ENCODE measurements at places on chromosomes 5 and 9. TPM values are rescaled to one million over a fixed set of nuclear protein-coding genes. Genes with fewer than 3 reads are reported as not detected.

DNA sequence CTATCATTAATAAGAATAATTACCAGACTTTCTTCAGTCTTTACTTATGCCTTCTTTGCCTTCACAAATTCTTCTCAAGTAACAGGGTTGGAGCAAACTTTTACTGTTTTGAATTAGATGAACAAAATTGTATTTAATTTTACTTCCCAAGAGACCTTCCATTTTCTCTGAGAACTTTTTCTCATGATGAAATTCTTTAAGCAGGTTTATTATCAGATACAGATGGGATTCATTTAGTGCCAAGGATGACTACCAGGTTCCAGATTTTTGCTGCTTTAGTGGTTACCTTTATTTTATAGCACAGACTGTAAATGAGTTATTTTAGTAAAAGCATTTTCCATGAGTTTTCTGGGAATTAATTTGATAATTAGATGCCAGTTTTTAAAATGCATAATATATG, 125.1 kb downstream of the GDNF start:
- no peak for DNase-seq

DNA sequence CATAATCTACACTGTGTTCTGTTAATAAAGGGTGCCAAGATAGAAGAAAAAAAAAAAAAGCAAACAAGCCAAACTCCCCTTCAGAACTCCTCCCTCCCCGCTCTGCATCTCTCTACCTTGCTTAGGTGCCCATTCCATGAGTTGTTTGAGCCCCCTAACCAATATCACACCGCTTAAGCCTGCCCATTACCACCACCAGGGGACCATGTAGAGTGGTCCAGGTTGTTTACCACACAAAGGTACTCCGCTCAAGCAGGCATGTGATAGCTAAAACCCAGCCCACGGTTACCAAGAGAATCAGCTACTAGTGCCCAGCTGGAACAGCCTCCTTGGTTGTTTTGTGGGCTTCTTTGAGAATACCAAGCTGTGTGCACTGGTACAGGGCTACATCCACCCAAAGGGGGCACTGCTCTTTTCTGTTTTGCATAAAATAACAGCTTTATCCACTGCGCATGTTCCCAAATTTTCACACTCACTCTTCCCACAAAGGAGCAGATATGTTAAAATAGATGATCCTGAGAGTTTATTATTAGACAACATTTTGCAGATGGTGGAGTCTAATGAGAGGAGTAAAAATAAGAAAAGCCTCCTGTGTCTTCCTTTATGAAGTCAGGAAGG, 304.1 kb downstream of the DEPDC1B start:
- no peak for DNase-seq

DNA sequence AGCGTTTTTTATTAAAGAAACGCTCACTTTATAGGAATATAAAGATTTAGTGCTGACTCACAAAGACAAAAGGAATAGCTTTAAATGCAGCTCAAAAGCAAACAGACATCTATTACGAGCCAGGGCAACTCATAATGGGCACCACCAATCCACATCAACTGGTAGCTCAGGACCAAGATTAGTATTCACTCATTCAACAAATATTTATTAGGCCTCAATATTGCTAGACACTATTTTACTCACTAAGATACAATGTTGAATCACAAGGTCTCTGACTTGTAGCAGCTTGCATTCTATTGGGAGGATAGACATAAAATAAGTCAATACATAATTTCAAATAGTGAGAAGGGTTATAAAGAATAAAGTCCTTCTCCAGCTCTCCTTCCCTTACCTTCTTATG, 8.0 kb upstream of the MAN2A1 start:
- DNase-seq = no peak

GRCh38 chr9:106233116-106233515, 538.8 kb downstream of the TMEM38B start:
- no peak for DNase-seq

DNA sequence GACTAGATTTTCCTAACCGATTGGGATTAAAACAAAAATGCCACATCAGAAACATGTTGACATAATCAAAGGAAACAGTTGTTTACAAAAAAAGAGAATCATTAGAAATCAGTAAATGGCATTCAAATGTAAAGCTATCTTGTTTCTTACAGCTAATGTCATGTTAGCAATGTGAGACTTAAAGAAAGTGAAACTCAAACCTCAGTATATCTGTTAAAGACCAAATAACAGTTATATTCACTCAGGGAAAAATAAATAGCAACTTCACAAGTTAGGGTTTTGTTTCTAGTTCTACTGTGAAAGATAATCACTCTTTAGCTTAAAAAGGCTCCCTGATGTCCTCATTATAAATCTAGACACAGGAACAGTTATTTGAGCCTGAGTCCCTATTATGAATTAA, 189.3 kb upstream of the EFNA5 start:
- DNase-seq = no peak

DNA sequence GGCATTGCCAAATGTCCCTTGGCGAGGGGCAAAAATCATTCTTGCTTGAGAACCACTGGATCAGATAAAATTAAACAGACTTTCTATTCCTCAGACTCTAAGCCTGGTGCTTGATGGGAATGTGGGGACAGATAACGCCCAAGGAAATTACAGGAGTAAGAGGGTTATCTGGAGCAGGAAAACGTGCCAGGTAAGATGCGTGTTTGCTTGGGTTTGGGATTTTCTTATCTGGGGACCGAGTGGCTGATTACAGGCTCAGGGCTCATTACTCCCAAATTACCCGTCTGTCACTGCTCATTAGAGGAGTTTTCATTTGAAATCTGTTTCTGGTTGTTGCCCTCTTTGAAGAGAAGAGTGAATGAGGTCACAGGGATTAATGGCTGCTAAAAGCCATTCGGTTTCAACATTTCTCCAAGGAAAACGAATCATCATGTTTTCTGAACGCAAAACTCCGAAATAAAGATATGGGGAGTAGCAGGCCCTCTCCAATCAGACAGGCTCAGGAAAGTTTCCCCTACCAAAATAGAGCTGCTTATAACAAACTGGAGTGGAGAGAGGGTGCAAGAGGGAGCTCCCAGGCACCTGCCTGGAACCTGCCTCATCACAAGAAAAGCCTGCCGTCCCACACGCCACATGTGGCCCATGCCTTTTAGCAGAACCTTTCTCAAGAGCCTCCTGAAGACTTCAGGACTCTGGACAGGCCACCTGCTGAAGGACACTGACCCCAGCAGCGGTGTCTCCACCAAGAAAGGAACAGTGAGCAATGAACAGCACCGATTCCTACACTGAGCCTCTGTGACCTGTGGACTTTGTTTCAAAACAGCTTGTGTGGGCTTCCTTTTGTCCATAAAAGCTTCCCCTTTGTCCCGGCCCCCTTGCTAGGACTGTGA, 136.4 kb downstream of the ICE1 start:
- DNase-seq = no peak

DNA sequence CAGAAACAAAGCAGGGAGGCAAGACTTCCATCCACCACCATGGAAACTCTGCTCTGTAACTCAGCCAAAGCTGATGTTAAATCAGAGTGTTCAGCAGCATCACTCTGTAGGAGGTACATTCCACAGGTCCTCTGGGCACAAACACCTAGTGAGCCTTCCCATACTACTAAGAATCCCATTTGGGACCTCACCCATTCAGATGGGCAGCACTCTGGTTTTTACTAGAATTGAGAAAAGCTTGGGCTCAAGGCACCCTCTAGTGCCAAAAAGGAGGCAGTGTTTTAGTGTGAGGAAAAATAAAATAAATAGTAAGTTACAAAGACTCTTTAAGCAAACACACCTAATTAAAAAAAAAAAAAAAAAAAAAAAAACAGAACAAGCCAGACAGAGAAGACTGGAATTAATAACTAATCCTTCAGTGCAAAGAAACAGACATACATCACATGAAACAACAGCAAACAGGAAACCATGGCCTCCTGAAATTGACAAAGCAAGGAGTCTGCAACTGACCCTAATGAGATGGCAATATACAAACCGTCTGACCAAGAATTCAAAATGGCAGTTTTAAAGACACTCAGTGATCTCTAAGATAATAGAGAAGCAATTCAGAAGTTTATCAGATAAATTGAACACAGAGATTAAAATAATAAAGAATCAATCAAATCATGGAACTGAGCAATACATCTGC, 159.5 kb downstream of the GNA14 start:
- DNase-seq = peak; percentile 41

DNA sequence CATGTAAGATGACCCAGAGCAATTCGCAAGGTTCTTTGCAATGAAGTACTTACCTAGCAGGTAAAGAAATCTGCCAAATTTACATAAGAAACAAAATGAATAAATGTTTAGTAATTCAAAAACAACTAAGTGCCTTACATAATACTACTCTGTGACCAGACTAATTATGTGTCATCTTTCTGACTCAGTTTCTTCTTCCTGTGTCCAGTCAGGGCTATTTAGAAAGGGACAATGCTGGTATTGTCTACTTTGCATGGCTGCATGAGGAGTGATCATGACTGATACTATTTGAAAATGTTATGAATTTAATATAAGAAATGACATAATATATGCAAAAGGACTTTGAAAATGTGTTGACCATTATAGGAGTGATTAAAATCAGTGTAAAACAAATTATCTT, 210.0 kb downstream of the TMEM161B start:
- DNase-seq = no peak

GRCh38 chr9:136748666-136749611, 614 bp upstream of the LCN6 start:
- no peak for DNase-seq

- no peak for DNase-seq
Measured at GRCh38 chr9:123246534-123246933, 21.9 kb downstream of the STRBP start.

DNA sequence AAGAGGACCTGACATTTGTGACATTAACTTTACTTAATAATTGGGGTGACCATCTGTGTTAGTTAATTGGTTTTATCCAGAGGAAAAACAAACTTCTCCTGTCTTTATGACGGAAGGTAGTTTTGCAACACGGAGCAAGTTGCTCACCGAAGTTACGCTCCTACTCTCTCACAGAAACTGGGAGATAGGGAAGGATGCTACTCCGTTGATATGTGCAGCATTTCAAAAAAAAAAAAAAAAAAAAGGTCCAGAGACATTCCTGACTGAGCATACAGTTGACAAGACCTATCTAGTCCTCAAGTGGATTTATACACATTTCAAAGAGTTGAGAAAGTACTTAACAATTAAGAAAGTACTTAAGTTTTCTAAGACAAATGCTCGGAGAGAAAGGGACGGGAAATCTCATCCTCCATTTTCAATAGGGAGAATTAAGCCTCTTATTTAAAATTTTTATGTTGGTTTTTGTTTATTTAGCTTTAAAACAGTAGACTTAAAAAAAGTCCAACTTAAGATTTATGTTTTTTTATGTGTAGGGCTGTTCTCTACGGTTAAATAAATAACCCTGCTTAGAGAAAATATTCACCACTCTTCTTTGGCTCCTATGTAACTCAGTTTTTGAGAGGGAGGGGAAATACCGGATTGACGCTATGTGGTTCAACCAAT, 455 bp upstream of the FER start:
- DNase-seq = no peak

DNA sequence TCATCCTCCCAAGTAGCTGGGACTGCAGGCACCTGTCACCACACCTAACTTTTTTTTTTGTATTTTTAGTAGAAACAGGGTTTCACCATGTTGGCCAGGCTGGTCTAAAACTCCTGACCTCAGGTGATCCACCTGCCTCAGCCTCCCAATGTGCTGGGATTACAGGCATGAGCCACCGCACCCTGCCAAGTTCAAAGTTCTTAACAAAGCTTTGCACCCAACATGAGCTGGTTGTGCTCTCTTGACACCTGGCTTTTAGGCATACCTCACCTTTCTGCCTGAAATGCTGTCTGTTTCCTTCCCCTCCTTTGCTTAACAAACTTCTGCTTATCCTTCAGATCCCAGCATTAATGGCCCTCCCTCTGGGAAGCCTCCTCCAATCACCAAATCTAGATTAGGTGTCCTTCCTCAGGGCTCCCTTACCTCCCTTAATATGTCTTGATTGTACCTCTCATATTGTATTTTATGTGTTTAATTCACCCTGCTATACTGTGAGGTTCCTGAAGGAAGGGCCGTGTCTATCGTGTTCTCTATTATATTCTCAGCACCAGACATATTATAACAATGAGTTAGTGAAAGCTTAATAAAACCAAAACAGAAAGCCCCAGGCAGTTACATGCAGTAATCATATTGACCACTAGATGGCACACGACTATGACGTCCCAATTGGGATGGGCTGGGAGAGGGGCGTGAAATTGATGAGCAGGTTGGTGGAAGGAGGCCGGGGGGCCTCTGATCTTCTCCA, 62.9 kb upstream of the PPARGC1B start:
- DNase-seq = peak; percentile 66

DNA sequence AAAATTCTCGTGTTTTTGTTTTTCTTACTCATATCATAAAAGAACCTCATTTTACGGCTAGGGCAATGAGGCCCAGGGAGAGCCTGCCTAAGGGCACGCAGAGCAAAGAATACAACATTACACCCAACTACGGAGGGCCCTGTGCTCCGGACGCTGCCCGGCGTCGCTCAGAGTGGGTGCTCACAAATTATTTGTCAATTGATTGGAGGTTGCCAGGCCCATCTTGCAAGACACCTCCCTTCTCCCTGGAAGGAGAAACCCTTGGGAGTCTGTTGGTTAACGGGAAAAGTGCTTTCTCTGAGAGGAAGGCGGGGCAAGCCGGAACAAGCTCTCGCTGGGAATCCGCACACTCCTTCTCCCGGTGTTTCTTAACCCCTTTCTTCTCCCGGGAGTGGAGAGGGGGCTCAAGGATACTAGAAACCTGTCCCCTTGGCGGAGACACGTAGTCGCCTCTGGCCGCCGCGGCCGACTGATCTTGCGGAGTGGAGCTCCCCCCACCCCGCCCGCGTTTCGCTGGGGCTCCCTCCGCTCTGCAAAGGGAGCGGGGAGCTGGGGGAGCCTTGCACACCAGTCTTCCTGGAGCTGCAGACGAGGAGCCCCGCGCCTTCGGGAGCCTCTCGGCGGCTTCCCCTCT, 599.3 kb upstream of the SGCD start:
- DNase-seq = no peak

GRCh38 chr5:157266286-157267007, 524 bp downstream of the CYFIP2 start:
- DNase-seq = no peak

- DNase-seq = no peak
Measured at GRCh38 chr5:111585946-111586345, 73.6 kb upstream of the STARD4 start.

DNA sequence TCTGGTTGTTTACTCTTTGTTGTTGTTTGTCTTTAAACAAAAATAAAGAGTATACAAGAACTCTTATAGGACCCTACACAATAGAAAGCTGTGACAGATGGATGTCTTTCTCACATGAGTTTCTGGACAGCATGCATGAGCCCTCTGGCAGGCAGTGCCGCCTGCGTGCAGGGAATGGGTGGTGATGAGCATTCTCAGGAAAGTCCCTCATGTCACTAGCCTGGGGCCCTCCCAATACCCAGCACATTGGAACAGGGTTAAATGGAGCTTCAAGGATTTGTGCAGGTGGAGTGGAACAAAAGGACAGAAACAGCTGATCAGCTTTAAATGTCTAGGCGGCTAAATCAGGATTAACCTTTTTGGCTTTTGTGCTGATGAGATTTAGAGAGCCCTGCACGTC, 181.0 kb upstream of the CD180 start:
- DNase-seq = no peak

- DNase-seq = no peak
Measured at GRCh38 chr5:137688210-137688840, 47.6 kb downstream of the KLHL3 start.

IL12B gene
- total RNA-seq = 0.15 TPM

BRINP1 gene
- total RNA-seq = not detected

IPO11 gene
- total RNA-seq = 36.6 TPM

ISCA1 gene
- 24.7 TPM for total RNA-seq

OGN gene
- not detected for total RNA-seq

TERT gene
- total RNA-seq = not detected
